ENCODE measurements at places on chromosomes 1 and 21.

- no peak for DNase-seq
Measured at GRCh38 chr1:172185211-172185610, 235.3 kb upstream of the C1orf105 start.

DNA sequence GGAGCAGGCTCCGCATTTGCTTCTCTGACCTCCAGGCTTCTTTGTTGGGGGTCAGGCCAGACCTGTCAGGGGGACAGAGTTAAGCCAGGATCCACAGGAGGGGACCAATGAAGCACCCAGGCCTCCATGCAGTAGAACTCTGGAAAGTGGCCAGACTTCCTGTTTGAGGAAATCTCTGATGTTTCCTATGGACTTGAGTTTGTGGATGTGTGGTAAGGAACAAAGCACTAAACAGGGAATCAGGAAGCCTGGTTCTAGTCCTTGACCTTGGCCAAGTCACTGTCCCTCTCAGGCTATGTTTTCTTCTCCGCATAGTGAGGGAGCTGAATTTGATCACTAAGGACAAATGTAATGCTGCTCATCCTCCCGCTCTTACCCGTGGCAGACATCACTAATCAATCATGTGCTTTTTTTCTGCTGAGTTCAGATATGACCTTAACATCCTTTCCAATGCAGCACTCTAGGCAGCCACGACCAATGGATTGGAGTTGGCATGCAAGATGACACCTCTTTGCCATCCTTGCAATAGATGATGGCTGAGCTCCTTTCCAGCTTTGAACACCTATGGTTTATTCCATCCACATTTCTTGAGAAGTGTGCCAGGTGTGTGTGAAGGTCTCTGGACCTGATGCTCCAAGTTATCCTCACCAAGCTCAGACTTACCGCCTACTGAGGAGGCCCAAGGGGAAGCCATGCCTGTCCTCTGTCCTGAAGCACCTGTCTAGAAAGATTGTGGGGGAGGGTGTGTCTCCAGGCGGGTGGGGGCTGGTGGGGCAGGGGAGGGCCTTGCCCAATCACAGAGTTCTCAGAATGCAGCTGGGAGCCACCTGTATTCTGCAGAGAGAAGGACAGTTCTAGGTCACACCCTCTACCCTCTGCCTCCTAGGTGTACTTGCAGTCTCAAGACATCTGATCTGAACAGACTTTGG lies 9.9 kb downstream of the SH2D2A start:
- DNase-seq = no peak

- no peak for DNase-seq
Measured at GRCh38 chr1:92544756-92545165, 58.0 kb upstream of the GFI1 start.

GRCh38 chr1:195604287-195604686 lies 1004.0 kb downstream of the KCNT2 start:
- DNase-seq = no peak

- DNase-seq = no peak
Measured at GRCh38 chr1:159023723-159024122, 14.0 kb downstream of the IFI16 start.

DNA sequence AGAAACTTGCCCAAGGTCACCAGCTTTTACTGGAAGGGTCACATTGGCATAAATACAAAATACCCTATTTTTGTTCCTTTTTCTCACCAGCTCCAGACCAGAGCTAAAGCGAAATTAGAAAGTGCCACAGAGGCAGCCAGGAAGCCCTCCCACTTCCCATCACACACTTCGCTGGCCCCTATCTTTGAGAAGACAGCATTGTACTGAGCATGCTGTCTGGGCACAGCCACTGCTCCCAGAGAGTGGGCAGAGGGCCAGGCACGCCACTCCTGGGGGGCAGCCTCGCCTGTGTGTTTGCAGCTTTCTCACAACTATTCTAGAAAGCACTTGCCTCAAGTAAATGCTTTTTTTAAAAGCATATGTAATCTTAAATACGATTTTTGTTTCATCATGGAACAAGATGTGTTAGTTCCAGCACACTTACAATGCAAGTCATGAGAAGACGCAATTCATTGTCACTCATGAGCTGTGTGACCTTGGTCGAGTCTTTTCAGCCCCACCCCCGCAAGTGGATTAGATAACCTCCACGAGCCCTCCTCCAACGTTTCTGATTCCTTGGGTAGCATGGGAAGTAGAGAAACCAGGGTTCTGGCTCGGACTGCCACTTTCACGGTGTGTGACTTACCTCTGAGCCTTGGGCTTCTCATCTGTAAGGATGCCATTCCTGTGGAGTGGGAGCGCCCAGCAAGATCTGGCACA lies 25.7 kb upstream of the EPHA8 start:
- DNase-seq = no peak

GRCh38 chr21:32868631-32869454 lies 97.3 kb upstream of the PAXBP1 start:
- DNase-seq = no peak

DNA sequence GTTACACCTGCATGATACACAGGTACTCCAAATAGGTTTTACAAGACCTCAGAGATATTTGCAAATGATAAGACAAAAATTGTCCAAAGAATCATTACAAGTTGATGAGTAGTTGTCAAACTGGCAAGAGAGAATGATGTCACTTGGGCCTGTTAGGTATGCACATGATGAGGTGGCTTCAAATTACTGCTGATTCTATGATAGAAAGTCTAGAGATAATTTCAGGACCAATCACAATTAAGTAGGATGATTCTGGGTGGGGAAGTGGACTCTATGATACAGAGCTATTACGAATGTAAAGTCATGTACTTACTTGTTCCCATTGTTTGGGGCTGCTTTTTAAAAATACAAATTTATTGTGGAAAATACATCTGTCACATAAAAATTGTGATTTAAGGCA lies 5.2 kb upstream of the SPRR1B start:
- no peak for DNase-seq

GRCh38 chr1:70617728-70618127 lies 206.7 kb downstream of the CTH start:
- no peak for DNase-seq

- no peak for DNase-seq
Measured at GRCh38 chr21:45016031-45016405, 58.4 kb upstream of the ADARB1 start.

- no peak for DNase-seq
Measured at GRCh38 chr1:80495806-80496205, 1304.9 kb upstream of the ADGRL2 start.

GRCh38 chr21:38223893-38224540 lies 32.8 kb upstream of the KCNJ15 start:
- no peak for DNase-seq

DNA sequence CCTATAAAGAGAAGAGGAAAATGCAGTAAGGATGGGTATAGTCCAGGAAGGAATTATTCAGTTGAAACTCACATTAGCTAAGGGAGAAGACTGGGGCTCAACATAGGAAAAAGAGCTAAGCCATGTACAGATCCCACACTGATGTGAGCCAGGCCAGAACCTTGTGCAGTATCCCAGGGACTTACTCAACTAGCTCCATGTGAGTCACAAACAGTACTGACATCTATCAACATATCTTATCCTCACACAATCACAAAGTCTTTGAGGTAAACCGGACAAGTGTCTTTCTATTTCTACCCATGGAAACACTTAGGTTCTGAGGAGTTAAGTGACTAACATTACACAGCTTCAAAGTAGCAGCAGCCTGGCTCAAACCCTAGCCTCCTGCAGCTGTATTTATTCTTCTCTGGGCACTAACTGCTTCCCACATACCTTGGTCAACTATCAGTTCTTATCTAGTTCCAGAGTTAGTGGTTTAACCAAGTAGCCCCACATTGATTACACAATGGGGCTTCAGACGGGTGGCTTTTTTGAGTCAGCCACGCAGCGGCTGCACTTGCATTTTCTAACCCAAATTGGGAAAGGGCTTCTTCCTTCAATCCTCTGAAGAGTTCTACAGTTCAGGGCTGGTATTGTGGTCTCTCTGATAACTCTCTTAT lies 9.5 kb downstream of the CD5L start:
- no peak for DNase-seq

DNA sequence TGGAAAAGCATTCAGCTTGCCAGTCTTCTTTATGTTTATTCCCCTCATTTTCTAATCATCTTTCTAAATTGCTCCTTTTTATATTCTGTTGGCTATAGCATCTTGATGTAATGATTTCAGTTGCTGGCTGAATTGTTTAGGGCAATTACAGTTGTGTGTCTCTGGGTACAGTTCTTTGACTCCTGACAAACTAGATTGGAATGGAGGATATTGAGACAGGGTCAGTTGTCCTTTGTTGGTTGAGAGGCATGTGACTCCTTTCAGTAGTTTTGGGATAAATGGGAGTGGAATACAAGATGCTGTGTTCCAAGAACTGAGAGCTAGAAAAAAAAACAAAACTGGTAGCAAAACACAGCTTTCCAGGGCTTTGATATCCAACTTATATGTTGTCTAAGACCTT lies 1.5 kb downstream of the CENPF start:
- no peak for DNase-seq

GRCh38 chr1:168490306-168490705 lies 53.5 kb downstream of the XCL2 start:
- no peak for DNase-seq

Data from stimulated activated CD4-positive, alpha-beta T cell treated with anti-CD3 and anti-CD28 coated beads, Interleukin-12 subunit alpha, Interleukin-12 subunit beta, amount 100 ng/mL, for 4 hours (primary cell).